Activated CD4-positive, alpha-beta T cell treated with anti-CD3 and anti-CD28 coated beads, Interleukin-2, Interleukin-4, amounts not matched to agents 100 ng/mL and 50 ng/mL, durations not matched to agents 16 hours and 8 hours (primary cell): ENCODE measurements at places on chromosomes 5 and 9.

GRCh38 chr9:70127540-70128416, 84.1 kb downstream of the MAMDC2 start:
- no peak for DNase-seq

GRCh38 chr5:109483395-109483971, 73.7 kb upstream of the PJA2 start:
- DNase-seq = no peak

- DNase-seq = no peak
Observed at GRCh38 chr5:178532236-178532635, 58.0 kb downstream of the COL23A1 start.

GRCh38 chr5:111447099-111447498, 65.2 kb downstream of the STARD4 start:
- no peak for DNase-seq

- peak; percentile 51 for DNase-seq
Observed at GRCh38 chr9:137077010-137077747, at the start of gene UAP1L1. Gene UAP1L1, plus strand, starts transcription at chr9:137077517. Its CDS starts 16 bp downstream, at chr9:137077533.

DNA sequence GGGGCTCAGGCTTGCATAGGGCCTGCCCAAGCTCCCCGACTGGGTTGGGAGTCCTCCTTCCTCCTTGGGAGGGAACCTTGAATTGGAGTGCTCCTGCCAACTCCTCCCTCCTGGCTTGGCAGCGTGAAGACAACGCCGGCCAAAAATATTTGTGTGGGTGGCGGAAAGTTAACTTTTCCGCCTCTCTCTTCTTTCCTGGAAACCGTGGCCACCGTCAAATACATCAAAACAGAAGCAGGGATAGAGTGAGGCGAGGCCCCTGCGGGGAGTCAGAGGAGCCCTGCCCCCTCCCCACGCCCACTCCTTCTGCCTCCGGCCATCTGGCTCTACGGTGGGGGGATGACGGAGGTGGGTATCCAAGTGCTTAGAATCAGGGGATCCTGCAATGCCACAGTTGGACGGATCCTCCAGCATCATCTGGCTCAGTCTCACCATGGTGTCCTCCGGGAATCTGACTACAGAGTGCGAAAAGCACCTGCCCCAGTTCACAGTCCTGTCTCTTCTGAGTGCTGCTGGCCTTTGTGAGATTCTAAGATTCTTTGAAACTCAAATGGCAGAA, 25.2 kb upstream of the SYNPO start:
- DNase-seq = no peak

- DNase-seq = peak; percentile 15
Observed at GRCh38 chr5:172939071-172939470, 20.2 kb upstream of the RPL26L1 start.

DNA sequence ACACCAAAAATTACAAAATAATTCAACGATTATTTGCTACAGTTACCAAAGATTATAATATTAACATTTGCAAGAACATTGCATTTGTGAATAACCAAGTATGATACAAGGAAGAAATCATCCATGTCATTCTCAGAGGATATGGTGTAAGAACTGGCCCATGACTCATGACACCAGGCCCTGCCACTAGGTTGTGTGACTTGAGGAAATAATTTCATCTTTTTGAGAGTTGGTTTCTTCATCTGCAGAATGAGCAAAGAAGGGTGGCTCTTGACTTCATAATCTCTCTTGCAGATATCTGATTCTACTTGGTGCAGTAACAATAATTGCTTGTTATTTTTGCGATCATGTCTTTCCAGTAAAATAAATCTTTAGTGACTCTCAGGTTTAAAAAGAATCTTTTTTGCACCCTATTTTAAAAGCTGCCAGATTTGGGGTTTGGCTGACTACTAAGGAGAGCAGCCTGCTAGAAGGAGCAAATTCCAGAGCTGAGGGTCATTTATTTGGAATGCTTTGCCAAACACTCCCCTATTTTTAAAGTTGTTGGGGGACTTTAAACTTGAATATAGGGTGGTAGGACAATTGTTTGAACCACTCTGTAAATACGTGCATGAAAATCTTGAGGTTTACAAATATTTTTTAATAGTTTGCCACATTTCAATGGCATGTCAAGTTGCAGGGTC, 23.5 kb downstream of the ITGA1 start:
- DNase-seq = peak; percentile 38

- DNase-seq = no peak
Observed at GRCh38 chr5:67133776-67134175, 62.8 kb downstream of the CD180 start.

- no peak for DNase-seq
Observed at GRCh38 chr5:42655982-42656650, 100.5 kb upstream of the CCDC152 start.
